Hematopoietic multipotent progenitor cell treated with erythropoietin and hydrocortisone succinate and interleukin-3 and kit ligand, for 17 days (in vitro differentiated cells): ENCODE measurements at places on chromosomes 7 and 10.
A peak's percentile ranks its signal among the peaks of the same experiment; 100 is the strongest.

GRCh38 chr10:110492069-110492822 lies 5.5 kb upstream of the DUSP5 start:
- no peak for DNase-seq

DNA sequence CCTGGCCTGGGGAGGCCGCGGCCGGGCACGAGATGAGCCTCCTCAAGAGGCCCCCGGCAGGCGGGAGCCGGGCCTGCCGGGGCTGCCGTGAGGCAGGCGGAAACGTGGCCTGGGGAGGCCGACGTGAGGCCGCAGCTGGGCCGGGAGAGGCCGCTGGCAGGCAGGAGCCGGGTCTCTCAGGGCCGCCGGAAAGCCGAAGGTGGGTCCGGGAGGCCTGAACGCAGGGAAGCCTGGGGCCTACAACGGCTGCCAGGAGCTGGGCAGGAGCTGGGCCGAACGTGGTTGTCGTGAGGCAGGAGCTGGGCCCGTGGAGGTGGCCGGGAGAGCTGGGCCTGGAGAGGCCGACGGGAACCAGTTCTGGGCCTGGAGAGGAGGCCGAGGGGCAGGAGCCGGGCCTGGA lies 171.9 kb downstream of the TPST1 start:
- no peak for DNase-seq

- no peak for DNase-seq
Observed at GRCh38 chr10:96880575-96880974, 48.5 kb downstream of the LCOR start.

DNA sequence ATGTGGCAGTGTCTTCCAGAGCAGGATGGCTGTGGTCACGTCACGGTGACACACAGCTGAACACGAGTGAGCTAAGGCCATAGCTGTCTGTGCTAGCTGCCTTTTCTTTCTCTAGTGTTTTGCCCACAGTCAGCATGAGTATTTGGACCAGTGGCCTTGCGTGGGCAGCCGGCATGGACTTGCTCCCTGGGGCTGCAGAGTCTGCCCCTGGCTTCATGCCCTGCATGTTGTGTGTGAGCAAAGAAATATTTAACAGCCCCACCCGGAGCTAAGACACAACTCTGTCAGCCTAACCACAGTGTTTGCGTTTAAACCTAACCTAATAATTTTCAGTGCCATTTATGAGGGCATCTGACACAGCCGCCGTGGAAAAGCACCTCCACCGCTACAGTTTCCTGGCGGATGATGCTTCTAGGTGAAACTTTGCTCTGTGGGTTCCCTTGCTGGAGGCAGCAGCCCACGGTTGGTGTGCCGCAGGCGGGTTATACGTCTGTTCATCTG lies 14.6 kb downstream of the CHST12 start:
- DNase-seq, result no peak

- DNase-seq, result no peak
Observed at GRCh38 chr7:151405056-151405455, 4.8 kb downstream of the WDR86 start.

DNA sequence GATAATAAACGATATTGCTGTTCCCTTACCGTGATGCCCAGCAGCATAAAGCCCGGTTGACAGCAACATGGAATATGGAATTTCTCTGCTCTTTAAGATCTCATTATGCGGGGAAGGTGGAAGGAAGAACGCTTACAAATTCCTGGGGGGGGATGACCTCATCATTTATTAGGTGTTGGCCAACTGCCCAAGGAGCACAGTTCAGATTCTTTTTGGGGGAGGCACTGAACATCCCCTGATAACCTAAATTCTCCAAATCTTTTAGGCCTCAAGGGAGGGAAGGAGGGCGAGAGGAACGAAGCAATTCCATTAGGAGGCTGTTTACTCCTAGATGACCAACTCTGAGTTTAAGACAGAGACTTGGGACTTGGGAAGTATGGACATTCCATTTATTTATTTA lies 5.2 kb upstream of the COL26A1 start:
- no peak for DNase-seq

GRCh38 chr10:101228153-101228965 lies 904 bp downstream of the LBX1 start:
- no peak for DNase-seq

DNA sequence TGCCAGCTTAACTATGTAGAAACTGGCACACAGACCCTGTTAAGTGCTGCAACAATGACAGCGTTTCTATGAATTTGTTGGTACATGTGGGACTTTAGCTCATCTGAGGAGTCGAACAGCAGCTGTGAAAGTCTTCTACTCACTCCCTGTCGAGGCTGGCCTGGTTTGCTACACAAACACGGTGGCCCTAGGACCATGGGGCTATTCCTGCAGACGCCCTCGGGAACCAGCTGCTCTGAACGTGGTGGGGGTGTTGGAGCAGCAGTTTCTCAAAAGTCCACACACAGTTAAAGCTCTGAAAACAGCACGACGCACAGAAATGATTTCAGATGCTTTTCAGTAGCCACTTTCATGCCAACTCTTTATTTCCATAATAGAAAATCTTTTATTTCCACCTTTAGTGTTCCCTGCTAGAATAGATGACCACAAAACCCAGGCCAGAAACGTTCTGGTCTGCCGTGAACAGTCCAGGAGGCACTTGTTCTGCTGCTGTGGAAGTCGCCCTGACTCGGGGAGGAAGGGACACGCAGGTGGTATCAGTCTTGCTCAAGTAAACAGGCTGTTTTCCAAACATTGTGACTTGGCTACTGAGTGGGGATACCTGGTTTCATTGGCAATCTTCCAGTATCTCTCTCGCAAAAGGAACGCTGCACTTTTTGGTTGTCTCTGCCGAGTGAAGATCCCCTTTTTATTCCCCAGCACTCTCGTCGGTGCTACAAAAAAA lies 21.5 kb downstream of the GUSB start:
- DNase-seq, result no peak

DNA sequence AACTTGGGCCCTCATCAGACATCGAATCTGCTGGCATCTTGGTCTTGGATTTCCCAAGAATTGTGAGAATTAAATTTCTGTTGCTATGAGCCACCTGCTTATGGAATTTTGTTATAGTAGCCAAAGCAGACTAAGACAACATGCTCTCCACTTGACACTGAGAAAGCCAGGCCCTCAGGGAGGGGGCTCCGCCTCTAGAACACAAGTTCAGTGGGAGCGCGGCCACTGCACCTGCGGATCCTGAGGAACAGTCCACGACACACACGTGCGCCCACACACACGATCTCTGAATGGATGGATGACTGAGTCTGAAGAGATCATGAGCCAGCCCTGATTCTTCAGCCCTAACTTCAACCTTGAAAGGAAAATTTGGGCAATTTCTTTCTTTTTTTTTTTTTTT lies 73.7 kb downstream of the CTBP2 start:
- DNase-seq, result no peak

GRCh38 chr10:91289305-91289704 lies 68.8 kb downstream of the PCGF5 start:
- DNase-seq, result no peak

DNA sequence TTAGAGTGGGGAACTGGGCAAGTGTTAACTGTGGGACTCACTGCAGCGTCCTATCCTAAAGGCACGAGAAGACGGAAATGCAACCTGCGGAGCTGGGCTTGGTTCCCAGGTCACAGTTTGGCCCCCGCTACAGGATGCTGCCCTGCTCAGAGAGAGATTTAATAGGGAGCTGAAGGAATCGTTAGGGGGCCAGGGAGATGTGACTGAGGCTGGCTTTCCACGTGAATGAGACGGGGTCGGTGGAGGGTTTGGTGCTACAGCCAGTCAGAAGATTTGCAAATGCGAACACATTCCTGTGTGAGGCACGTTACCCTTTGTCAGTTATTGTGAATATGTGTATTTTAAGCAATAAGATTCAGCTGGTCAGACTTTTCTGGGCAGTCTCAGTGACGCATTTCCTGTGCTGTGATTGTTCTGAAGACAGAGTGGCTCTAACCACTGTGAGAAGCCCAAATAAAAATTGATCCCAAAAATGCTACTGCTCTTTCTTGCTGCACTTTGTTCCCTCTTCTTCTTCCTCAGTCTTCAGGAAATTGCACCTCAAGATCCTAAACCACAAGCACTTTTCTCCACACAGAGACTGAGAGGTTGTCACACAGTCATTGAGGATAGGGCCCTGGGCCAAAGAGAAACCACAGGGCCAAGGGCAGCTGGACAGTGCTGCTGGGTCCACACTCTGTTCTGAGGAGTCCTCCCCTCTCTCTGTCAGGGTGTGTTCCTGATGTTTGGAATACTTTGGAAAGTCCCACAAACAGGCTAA lies 21.2 kb downstream of the CYP17A1 start:
- no peak for DNase-seq

GRCh38 chr10:12243864-12244620 lies 48.1 kb downstream of the CDC123 start:
- DNase-seq, result no peak

- DNase-seq, result no peak
Observed at GRCh38 chr10:8628351-8628750, 573.9 kb downstream of the GATA3 start.

- DNase-seq, result peak; percentile 70
Observed at GRCh38 chr7:139914306-139915267, 85.5 kb downstream of the TBXAS1 start.
